GM12891 (cell line): ENCODE measurements at places on chromosomes 7 and 10.

DNA sequence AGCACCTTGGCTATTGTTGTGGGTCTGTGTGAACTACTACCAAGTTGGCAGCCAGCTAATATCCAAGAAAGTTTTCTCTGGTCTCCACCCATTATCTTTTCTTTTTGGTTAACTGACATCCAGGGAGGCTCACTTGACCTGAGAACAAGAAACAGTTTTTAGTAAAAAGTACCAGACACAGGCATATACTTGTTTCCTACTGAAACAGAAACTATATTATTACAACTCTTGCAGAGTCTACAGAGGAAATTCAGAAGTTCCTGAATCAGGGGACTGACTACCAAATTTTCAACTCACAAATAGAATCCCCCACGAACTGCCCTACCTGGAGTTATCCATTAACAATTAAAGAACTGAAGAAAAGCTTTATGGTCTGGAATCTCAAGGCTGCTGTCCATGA, 168.9 kb downstream of the KCND2 start:
- no peak for DNase-seq

DNA sequence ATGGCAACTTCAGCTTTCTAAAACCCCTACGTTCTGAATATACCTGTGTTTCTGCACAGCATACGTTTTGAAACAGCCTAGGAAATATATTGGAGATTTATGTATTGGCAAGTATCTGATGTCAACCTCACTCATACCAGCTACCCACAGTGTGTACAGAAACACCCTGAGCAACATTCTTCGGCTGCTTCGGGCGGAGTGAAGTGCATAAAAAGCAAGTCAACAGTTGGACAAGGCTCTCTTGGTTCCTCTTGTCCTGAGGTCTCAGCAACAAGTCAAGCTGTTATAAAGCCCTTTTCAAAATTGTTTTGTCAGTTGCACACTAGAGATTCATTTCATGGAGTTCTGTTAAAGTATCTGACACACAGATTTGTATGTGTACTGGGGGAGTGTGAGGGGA, 40.0 kb upstream of the PAPSS2 start:
- DNase-seq: no peak

GRCh38 chr10:86285136-86285790, 81.3 kb downstream of the GRID1 start:
- DNase-seq: no peak

DNA sequence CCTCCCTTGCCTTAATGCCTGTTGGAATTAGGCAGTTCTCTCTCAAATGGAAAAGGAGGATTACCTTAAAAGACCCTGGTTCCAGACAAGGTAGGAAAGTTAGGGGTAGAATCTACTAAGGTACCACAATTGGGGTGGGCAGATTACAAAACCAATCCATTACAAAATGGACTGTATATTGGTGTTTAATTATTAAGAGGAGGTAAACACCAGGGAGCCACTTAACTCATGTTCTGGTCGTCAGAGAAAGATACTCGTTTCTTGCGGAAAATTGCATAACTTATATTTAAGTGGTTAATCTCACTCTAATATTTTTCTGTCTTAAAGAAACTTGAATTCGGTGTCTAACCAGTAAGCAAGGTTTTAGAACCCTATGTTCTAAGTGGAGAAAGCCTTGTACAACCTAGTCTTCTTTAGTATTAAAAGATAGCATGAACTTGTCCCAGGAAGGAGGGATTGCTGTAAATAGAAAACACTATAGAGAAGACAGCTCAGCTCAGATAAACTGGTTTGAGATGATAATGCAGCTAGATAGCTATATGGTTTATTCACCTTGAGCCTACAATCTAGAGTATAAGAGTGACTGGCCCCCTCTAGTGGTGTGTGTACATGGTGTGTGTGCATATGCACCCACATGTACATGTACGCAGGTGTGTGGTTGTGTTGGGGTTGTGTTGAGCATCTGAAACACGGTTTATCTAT, 58.0 kb upstream of the STRIP2 start:
- no peak for DNase-seq

- DNase-seq: no peak
These were observed 137.6 kb downstream of the RAMP3 start for GRCh38 chr7:45295222-45295621.

DNA sequence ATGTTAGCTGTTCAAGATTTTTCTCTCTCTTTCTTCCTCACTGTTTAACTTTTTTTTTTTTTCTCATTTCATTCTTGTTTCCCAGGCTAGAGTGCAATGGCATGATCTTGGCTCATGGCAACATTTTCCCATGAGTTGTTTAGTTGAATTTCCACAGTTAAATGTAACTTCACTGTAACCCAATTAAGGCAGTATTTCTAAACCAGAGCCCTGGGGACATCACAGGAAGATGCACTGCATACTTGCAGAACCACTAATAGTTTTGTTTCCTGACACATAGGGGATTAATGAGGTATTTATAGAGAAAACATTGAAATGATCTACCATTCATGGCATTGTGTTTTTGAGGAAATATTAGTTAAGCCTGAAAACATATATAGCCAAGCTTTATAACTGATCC, 795.6 kb upstream of the GHITM start:
- DNase-seq: no peak

- no peak for DNase-seq
These were observed 3.0 kb upstream of the PRSS1 start for GRCh38 chr7:142746264-142746663.

DNA sequence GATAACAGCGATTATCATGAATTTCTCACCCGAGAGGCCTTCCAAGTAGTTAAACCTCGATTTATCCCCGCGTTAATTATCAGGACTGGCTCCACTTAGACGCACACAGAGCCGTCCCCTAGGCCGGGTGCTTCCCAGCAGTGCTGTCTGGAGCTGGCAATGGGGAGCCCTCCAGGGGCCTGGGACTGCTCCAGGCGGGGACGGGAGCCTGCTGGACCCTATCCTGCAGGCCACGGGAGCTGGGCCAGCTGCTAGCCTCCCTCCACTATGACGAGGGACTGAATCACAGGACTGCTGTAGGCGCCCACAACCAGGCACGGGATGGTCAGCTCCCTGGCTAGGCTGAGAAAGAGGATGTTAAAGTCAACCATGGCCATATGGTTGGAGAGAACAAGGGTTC, 229.1 kb downstream of the ELFN1 start:
- DNase-seq: no peak

DNA sequence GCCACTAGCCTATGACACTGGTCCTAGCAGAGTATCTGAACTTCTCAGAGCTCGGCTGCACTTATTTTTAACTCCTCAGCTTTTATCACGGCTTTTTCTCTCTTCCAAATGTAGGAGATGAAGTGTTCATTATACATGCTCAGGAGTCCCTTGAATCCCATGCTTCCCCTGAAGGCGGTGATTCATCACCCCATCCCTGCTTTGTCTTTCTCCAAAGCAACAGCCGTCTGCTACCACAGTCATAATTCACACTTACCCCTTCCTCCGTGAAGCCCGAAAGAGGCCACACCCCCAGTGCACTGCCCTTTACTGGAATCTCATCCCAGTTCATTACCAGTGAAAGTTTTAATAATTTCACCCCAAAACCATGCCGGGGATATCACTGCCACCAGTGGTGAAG, 301.5 kb upstream of the SHH start:
- no peak for DNase-seq

DNA sequence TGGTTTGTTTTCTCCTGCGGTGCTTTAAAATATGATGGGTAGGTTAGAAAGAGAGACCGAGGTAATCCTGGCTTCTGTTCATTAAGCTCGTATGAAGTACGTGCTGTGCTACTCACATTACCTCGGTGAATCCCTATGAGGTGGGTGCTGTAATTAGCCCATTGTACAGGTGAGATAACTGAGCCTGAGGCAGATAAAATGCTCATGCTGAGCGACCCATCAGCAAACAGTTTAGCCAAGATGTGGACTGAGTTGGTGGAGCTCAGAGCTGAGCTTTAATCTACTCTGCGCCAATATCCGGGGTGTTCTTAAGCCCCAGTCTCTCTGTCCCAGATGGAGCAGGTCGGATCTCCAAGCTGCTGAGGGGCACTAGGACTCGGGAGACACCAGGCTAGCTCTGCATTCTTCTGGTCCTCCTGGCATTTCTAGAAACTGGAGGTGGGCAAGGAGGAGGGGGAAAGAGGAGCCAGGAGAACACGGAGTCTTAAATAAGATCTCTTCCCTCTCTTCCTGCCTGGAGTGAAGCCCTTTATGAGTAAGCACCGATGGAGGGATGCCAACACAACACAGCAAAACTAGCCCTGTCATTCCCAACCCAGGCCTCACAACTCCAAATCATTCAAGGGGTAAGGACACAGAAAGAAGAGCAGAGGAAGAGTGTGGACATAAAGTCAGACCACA, 458.5 kb downstream of the KCNMA1 start:
- no peak for DNase-seq

GRCh38 chr10:119892188-119893065, at the start of gene SEC23IP:
Gene SEC23IP, plus strand, starts transcription at chr10:119892730. Its CDS starts 53 bp downstream, at chr10:119892783.
- DNase-seq: peak; percentile 75

DNA sequence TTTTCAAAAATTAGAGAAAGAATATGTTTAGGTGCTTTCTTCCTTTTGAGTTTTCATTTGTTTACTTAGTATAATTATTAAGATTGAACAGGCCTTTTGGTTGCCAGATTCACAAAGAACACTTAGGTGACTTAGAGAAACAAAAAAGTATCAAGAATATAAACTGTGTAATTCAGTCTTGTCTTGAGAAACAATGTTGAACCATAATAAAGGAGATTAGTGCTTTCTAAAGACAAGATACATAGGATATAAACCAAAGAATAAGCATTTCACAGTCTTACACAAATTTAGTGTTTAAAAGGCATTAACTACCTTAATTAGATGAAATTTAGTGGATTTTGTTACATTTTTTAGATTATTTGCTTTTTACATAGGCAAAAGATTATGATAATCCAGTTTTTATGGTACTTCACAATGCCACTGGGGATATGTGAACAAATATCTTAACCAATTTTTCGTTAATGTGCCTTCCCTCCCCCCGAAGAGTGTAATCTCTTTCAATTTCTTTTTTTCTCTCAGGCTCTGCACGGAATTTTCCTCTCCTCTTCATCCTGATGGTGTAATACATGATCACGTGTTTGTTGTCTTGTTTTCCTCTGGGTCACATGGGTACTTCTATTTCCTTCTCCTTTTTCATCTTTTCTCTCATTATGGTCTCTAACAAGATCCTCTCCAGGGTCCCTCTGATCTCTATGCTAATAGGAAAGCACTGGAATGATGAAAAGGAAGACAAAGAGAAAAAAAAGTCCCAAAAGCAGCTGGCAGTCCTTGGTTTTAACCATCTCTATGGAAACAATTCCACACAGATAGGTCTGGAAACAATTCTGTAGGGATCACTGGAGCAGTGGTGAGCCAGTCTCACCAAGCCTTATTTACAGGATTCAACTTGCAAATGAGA, 3.7 kb upstream of the HNRNPH3 start:
- DNase-seq: no peak

GRCh38 chr10:85643171-85643844, 723.3 kb downstream of the GRID1 start:
- DNase-seq: no peak

GRCh38 chr10:3503299-3503698, 281.7 kb downstream of the KLF6 start:
- no peak for DNase-seq

DNA sequence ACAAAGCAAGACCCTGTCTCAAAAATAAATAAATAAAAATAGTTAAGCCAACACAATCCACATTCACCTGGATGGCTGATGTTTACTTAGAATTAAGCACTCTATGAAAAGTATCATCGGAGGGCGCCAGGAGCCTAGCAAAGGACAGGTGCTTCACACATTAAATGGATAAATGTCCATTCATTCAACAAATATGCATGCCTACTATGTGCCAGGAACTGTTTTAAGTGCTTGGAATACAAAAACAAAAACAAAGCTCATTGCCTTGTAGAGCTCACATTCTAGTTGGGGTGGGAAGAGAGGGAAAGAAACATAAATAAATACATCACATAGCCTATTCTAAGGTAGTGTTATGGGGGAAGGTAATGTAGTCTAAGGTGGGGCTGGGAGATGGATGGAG, 4.1 kb downstream of the BAIAP2L1 start:
- DNase-seq: no peak

GRCh38 chr7:154583454-154583853, 419.5 kb downstream of the PAXIP1 start:
- DNase-seq: no peak

DNA sequence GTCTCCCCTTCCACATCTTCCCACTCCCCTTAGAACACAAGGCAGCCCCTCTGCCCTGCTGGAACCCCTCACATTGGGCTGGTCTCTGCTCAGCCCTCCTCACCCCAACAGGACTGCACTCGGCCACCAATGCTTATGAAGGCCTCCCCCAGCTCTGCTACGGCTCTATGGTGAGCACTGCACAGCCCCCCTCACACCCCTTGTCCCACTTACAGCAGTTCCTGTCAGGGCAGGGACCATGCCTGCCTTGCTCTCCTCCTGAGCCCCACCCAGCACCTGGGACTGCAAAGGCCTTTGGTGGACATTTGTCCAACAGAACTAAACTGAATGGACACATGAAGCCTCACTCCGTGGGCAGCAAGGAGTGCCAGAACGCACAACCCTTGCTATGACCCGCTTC, 171.9 kb downstream of the GRID1 start:
- DNase-seq: no peak

- DNase-seq: no peak
These were observed 387.2 kb downstream of the PARD3 start for GRCh38 chr10:34427911-34428216.

- no peak for DNase-seq
These were observed 578.2 kb downstream of the ANKRD7 start for GRCh38 chr7:118802726-118803125.

GRCh38 chr7:39733881-39734632, 110.7 kb downstream of the RALA start:
- DNase-seq: no peak

- no peak for DNase-seq
These were observed 17.9 kb upstream of the FFAR4 start for GRCh38 chr10:93548376-93549071.

DNA sequence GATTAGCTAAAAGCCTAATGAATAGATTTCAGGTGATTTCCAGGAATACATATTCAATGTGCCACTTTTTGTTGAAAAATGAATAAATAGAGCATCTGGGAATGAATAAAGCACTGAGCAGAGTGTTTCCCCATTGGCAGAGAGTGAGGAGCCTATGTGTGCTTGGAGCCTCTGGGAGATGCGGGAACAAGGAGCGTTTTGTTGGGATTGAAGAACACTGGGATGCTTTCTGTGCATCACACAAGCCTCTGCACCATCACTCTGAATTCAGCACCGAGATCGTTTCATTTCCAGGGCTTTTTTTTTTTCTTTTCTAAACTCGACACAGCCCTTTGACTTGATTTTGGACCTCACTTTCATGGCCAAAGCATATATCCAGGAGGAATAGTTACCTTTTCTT, 111.4 kb downstream of the BAMBI start:
- DNase-seq: no peak

GRCh38 chr7:134210976-134211663, 84.0 kb downstream of the LRGUK start:
- no peak for DNase-seq

GRCh38 chr10:93147281-93147680, 73.6 kb downstream of the CYP26A1 start:
- DNase-seq: no peak

GRCh38 chr10:20004087-20004523, 187.9 kb downstream of the PLXDC2 start:
- no peak for DNase-seq
